ENCODE measurements at places on chromosomes 6 and 20.

DNA sequence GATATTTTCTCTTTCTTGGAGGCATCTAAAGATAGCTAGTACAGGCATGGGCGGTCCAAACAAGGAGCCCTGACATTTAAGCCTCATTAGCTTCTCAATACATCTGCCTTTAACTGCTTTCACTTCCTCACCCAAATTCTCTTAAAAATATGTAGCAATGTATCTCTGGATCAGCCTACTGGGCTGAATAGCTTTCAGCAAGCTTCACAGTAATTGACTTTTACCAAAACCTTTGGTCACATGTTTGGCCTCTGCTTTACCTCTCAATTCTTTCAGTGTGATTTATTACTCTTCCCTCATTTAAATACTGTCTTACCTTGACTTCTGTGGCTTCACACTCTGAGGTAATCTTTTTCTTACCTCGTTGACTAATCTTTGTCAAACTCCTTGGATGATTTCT is 1618.1 kb downstream of the GRIK2 start:
- H3K4me3 ChIP-seq = no peak overlapping the region
- H3K4me1 ChIP-seq = no peaks in the 10 kb centered on the region
- H3K27ac ChIP-seq = no peak overlapping the region
- H3K27me3 ChIP-seq = no peaks in the 10 kb centered on the region

- H3K4me3 ChIP-seq = no peak overlapping the region
- peaks cover 22% of the 10 kb centered on the region for H3K36me3 ChIP-seq
- no peak for DNase-seq
- H3K4me1 ChIP-seq = peaks cover 88% of the 10 kb centered on the region
- no peak overlapping the region for H3K27ac ChIP-seq
- H3K27me3 ChIP-seq = no peaks in the 10 kb centered on the region
Observed at GRCh38 chr6:363291-363690, 28.3 kb upstream of the IRF4 start.

- H3K27me3 ChIP-seq = no peaks in the 10 kb centered on the region
- H3K36me3 ChIP-seq = no peaks in the 10 kb centered on the region
- H3K4me3 ChIP-seq = no peak overlapping the region
Observed at GRCh38 chr20:11098888-11099287, 425.1 kb upstream of the JAG1 start.

GRCh38 chr6:36967301-36967700 is 12.8 kb downstream of the PI16 start:
- H3K4me3 ChIP-seq = no peak overlapping the region
- peaks cover 49% of the 10 kb centered on the region for H3K36me3 ChIP-seq
- no peaks in the 10 kb centered on the region for H3K27me3 ChIP-seq
- peaks cover 27% of the 10 kb centered on the region for H3K4me1 ChIP-seq

DNA sequence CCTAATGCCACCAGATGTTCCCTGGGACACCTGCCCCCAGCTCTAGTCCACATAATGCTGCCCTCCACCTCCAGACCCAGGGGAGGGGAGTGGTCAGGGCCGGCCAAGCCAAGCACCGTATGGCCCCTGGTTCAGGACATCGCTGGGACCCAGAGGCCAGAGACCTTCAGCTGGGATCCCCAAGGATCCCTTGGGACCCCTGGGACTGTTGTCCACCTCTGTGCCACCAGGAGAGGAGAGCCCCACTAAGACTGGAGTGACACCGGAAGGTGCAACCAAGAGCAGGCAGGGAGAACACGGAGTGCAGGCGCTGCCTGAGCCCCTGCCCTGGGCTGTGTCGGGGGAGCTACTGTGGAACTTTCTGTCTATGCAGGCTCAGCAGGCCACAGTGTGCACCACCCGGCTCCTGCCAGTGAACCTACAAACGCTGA is 43.6 kb downstream of the CTCFL start:
- H3K4me1 ChIP-seq = peaks cover 31% of the 10 kb centered on the region
- no peak overlapping the region for H3K27ac ChIP-seq
- peak overlapping the region; percentile 60 for H3K4me3 ChIP-seq
- DNase-seq = no peak
- no peaks in the 10 kb centered on the region for H3K36me3 ChIP-seq
- no peaks in the 10 kb centered on the region for H3K27me3 ChIP-seq

Data from stimulated activated naive B cell treated with anti-CD40 and anti-IgM and Interleukin-4, amounts not matched to agents 10 μg/mL and 1 μg/mL and 100 μg/mL, for 72 hours (primary cell).